NCI-H748 treated with DMSO at 0.1 percent for 48 hours (cell line): ENCODE measurements at places on chromosomes 2 and 18.

DNA sequence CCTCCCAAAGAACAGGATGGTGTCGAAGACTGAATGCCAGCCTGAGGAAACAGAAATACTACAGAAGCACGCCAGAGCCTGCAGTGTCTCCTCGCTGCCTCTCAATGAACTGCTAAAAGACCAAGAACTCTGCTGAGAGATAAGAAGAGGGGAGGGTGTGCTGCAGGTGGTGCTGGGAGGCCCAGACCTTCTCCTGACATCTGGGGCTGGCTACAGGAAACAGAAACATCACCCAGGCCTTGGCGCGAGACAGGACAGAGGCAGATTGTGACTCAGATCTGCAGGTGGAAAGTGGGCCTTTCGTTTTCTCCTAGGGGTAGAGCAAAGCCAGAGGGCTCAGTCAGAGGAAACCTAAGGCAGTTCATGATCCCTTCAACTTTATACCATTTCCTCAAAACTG lies 250.3 kb upstream of the TCF4 start:
- no peak for DNase-seq

DNA sequence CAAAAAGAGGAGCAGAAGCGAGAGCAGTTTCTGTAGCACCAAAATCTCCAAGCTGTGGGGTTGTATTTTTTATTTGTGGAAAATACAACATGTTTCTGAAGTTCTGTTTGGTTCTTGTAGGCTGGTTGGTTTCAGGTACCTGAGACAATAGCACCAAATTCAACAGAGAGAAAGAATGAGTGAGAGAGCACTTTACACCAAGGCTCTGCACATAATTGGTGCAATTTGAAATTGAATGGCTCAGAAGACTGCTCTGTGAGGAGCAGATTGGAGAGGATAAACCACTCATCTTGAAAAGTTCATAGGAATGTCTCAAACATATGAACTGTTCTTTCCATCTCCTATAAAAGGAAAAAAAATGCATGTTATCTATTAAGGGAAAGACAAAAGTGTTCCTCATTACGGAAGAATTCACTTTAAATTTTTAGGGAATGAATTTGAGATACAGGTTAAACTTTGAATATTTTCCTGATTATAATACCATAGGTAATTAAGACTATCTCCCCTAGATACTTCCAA lies 175.1 kb downstream of the ATAD2B start:
- no peak for DNase-seq

DNA sequence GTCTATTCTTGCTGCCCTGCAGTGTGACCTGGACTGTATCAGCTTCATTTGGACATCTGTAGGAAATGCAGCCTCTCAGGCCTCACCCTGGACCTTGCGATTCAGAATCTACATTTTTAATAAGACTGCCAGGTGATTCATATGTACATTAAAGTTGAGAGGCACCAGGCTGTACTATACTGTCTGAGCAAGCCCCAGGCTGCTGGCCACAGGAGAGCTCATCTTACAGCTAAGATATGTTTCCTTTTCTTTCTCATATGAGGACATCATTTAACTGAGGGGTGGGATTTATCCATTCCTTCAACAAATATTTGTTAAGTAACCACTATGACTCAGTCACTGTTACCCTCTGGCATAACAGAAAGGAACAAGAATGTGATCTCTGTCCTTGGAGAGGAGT lies 78.2 kb upstream of the GCFC2 start:
- DNase-seq = no peak

DNA sequence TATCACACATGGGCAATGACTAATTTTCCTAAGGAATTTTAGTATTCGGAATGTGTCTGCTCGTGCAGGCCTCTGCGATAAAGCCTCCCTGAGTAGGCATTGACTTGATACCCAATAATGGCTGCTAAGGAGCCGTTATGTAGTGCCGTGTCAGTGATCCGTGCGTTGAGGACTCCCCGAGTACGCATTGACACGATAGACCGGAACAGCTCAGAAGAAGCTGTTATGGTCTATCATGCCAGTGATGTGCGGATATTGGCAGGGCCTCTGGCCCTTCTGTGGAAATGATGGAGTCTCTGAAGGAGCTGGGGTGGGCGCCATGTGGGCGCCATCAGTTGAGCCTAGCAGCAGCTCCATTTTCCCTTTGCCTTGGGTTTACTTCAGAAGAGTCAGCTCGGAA lies 29.1 kb downstream of the ZEB2 start:
- DNase-seq = no peak

- DNase-seq = no peak
Measured at GRCh38 chr2:120867290-120868241, 131.9 kb downstream of the GLI2 start.

DNA sequence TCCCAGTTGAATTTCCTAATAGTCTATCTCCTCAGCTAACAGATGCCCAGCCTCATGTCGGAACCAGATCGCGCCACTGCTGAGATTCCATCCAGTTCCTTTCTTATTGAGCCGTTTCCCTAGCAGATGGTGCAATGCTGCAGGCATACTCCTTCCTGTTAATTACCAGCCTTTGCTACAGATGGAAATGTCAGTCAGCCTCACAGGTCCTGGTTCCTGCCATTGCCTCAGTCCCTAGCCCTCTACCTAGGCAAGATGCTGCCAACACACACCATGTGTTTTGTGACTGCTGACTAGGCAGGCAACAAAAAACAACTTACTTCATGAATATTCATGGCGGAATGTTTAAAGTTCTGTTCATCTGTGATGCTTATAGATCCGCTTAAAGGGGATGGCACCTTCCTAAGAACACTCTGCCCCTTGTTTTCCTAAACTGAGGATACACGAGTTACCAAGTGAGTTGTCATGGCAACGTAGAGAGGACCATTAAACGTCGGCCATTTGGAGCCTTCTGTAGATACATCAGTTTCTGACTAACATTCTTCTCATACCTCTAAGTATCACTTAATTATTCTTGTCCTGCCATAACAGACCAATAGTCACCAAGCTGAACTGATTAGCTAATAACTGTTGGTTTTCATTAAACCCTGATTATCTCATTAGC lies 749.5 kb downstream of the RNF144A start:
- DNase-seq = no peak

DNA sequence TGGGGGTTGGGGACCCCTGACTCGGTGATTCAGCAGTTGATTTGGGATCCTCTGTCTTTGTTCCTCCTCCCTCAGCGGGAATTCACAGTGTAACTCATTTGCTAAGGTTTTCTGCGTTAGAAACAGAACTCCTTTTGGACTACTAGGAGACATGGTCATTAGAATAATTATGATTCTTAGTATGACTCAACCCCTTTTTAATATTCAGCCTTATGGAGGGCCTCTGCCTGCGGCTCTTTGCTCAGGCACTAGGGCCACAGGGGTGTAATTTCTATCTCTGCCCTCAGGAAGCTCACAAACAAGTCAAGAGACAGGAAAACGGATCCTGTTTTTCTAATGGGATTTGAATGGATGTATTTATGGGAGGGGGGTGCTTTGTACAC lies 117.4 kb downstream of the SPTBN1 start:
- no peak for DNase-seq

DNA sequence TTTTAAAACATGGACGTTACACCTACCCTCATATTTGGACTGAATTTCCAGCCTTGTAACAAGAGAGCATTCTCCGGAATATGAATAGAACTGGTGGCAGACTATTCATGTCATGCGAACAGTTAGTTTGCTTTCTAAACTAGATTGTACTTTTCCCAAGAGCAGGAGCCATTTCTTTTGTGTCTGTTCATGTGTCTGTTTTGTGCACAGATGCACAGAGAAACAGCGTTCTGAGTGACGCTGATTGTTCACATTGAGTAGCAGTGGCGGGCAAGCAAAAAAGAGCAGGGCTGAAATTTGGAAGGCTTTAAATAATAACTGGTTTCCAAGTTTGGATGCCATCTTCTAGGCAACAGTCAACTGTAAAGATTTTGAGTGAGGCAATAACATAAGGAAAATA lies 200.3 kb downstream of the NRXN1 start:
- DNase-seq = no peak

DNA sequence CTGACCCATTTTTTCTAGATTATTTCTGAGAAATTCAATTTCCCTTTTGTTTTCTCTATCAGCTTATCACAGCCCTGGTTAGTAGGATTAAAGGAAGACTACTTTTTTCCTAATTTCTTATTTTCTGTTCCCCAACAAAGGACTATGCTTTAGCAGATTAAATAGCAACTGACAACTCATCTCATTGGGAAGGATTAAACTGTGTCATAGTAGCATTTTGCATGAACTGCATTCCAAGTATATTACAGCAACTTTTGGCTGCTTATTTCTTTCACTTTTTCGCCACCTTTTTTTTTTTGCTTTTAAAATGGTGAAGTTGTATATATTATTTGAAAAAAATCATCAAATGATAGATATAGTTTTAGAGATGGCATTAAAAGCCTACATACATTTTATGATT lies 570.3 kb downstream of the FBXO15 start:
- DNase-seq = no peak

GRCh38 chr2:152506843-152507242 lies 171.9 kb downstream of the FMNL2 start:
- no peak for DNase-seq

- no peak for DNase-seq
Measured at GRCh38 chr2:36396878-36397539, 41.4 kb downstream of the CRIM1 start.

DNA sequence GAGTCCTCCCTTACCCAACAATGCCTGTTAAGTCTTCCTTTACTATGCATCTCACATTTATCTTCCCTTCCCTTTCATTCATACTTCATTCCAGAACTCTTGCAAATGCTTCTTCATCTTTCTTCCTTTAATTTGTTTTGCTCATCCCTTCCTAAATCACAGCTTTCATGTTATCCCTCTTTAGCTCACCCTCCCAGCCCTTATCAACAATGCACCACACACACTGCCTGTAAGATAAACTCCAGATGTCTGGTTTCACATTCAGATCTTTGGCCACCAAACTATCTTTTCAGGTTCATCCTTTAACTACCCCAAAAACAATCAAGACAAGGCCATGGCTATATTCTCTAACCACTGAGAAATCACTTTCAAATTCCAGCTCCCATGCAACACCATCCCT lies 3.4 kb downstream of the CCDC93 start:
- no peak for DNase-seq

DNA sequence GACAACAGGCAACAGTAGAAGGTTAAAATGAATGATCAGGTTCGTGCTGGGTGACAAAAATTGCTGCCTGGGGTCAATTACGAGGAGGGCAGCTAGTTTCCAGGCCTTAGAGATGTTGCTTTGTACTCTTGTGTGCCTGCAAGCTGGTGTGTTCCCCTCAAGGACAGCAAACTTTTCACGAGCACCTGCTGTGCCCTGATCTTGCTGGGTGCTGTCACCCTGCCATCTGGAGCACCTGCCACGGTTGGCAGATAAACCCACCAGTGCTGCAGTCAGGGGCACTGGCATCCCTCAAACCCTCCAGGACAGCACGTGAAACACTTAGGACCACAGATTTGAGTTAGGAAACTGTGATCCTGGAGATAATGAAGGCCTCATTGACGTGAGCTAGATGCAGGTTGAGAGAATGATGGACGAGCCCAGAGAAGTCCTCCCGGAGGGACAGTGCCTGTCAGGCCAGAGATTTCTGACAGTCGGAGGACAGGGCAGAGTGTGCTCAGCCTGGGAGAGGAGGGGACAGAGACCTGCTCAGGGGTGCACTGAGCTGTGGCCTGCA lies 104.3 kb upstream of the RAB12 start:
- DNase-seq = no peak

DNA sequence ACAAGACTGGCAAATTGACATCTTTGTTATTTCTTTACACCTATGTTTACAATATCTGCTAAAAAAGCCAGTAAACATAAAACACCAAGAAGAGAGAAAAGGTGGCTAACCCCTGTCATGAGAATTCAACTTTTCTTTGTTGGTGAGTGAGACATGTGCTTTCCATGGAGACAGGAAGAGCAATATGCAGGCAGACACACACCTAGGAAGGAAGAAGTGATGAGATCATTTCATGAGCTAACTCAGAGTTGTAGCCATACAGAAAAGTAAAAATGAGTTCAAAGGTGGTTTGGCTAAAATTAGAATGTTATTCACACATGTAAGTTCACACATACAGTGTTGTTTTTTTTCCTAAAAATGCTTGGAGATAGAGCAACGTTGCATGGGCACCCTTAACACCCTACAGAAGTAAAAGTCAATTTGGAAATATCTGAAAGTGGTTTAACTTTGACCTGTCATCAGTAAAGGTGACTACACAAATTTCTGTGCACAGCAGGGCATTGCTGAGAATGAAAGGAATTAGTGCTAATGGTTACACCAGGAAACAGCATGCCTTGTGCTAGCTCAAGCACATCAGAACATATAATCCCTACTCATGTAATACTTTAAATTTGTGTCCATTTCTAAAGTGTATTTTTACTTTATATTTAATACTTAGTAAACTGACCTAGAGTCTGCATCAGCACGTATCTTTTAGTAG lies 557.6 kb downstream of the CBLN2 start:
- no peak for DNase-seq

DNA sequence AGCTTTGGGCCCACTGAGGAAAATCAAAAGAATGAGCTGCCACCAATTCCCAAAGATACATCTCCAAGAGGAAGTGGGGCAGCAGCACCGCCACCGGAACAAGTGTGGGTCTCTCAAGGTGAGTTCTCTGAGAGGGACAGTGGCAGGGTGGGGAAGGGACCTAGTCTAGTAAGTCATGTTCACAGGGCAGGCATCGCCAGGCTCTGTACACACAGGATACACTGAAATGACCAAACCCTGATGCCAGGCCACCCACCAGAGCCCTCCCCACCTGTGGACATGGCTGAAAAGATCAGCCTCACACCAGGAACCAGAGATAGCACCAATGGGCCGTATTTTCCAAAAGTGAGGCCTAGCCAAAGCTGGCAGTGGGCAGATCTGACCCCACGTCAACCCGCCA lies 108.2 kb upstream of the SMAD2 start:
- no peak for DNase-seq

DNA sequence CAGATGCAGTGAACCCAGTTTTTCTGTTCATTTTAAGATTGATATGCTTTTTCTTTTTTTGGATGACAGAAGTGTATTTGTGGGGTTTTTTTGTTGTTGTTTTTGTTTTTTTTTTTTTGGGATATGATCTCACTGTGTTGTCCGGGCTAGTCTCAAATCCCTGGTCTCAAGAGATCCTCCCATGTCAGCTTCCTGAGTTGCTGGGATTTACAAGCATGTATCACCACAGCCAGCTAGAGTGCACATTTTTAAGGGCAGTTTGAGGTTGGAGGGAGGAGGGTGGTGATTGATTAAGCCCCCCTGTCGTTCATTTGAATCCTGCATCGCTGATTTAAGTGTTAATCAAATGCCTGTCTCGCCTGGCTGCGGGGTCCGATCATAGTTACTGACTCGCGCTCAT lies 189.1 kb downstream of the GBX2 start:
- DNase-seq = no peak

DNA sequence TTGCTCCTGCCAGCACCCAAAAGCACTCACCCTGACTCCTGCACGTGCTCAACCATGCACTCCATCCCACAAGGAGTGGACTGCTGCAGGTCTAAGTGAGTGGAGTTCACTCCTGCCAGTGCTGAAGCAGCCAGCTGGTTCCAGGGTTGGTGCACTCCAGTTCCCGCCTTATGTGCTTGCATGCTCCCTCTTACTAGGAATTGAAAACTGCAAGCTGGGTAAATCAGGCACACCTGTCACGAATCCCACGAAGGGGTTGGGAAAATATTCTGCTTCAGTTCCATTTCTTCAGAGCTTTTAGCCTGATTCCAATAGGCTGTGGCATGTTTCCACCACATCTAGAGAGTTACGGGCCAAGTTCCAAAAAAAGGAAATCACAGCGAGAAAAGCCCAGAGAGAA lies 1365.5 kb upstream of the CHAC2 start:
- no peak for DNase-seq

- DNase-seq = no peak
Measured at GRCh38 chr2:230447036-230447435, 31.0 kb downstream of the SP100 start.
